ENCODE measurements at places on chromosomes 6 and 20.

DNA sequence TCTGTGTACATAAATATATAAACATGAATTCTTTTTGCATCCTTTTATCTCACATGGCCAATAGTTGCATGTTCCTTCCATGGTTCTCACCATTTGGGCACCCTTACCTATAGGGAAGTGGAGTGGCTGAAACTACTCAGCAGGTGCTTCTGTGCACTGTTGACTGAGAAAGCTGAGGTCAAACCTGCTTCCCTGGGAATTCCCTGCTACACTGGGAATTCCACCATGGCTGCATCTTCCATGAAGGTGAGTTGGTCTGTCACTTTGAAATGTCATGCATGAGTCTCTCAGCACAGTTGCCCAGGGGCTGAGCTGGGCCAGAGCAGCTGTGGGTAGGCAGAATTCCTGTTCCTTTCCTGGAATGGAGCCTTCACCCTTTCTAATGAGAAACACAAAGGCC, 193.8 kb upstream of the PRSS16 start:
- DNase-seq = no peak

GRCh38 chr6:75601304-75602245, at the start of gene SENP6:
SENP6 (plus strand) TSS chr6:75601880; CDS start chr6:75602525, 645 bp downstream.
- peak; percentile 83 for DNase-seq

DNA sequence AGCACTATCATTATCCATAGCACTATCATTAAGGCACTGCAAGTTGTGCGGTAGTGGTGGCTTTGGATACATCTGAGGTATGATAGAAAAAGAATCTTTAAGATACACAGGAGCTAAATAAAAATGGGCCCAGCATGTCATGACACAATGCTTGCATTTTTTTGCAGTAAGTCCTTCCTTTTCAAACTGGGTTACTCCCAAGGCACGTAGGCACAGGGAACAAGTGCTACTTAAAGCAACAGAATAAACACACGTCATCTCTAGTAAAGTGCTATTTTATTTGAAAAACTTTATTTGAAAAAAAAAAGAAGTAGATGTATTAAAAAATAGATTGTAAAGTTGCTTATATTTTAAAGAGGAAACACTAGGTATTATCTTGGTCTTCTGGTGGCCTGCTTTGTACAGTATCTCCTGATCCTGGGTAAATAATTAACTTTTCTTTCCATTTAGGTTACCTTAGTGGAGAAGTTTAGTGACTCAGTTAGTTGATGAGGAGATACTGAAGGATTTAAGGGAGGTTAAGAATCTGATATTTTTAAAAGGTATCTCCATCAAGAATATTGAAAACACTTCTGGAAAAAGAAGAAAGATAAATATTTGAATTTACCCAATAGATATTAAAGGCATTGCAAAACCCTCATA, 129.6 kb downstream of the EDN1 start:
- DNase-seq = no peak

DNA sequence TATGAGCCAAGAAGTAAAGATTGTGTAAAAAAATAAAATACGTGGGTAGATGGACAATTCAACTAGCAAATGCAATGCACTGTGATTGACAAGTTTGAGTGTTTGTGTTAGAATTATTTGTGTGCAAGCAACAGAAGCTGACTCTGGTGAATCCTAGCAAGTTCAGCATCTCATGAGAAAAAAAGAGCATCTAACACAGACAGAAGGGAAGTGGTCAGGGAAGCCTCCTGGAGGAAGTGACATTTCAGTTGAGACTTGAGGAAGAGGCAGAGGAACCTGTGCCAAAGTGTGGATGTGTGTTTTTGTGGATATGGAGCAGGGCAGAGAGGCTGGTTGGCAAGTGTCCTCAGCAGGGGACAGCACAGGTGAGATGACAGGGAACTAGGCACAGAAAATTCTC, 248.7 kb downstream of the ZNF217 start:
- DNase-seq = no peak

DNA sequence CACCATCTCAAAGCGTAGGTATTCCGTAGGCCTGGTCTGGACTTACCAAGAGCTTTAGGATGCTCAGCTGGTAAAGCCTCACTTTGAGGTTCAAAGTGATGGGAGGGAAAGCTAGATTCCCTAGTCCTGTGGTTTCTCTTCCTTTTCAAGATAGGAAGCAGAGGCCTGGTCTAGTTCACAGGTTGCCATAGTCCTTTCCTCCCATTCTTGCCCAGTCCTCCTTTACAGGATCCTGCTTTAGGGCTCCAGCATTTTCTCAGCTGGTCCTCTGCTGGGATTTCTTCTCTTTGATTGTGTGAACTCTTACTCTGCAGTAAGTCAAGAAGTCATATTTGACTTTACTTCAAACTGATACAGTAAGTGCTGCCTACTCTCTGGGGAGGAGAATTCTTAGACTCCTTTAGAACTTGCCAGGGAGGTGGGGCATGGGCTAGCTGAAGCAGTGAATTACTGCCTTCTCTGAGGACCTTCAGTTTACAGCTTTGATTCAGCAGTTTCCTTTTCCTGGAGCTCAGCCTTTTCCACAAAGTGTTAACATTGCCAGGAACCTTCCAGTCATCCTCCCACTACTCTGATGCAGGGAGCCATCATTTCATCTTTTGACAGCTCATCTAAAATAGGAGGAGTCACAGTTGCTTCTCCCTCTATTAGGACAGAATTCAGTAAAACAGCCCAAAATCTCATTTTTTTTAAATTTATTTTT, 42.8 kb upstream of the PLCG1 start:
- no peak for DNase-seq

DNA sequence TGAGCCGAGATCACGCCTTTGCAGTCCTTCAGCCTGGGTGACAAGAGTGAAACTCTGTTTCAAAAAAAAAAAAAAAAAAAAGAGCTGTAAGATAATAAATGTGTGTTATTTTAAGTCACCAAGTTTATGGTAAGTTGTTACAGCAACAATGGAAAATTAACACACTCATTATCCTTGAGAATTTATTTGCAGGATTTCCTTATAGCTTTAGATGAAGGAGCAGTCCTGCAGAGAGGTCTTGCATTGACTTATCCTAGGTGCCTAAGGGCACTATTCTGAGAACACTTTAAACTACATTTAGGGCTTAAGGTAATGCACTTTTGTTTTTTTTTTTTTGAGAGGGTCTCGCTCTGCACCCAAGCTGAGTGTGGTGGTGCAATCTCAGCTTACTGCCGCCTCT, 13.8 kb upstream of the SCAF8 start:
- no peak for DNase-seq

- no peak for DNase-seq
Observed at GRCh38 chr6:156260815-156261214, 516.4 kb upstream of the ARID1B start.

DNA sequence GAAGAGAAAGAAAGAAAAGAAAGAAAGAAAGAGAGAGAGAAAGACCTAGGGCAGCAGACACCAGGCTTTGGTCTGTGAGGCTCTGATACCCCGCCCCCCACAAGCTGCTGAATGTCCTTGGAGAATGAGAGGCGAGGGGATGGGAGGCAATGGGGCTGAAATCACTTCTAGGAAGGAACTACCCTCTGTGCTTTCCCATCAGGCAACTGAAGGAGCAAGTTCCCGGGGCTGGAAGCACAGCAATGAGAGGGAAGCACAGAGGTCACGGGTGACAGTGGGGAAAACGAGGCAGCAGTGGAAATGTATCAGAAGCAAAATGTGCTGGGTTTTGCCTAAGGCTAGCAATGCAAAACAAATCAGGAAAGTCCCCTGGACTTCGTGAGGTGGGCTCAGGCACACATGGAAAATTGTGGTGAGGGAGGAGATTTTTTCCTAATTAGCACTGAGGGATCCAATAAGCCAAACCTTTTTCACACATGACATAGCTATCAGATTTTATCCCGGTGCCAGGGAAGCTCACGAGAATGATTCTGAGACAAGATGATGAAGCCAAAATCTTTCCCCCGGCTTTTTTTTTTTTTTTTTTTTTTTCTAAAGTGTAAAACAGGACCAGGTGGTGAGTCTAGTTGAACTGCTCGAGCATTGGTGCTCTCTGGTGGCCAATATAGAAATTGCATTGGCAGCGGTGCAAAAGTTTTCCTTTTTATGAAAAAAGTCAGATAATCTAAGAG, 16.8 kb upstream of the ARFGEF2 start:
- DNase-seq = peak; percentile 68

DNA sequence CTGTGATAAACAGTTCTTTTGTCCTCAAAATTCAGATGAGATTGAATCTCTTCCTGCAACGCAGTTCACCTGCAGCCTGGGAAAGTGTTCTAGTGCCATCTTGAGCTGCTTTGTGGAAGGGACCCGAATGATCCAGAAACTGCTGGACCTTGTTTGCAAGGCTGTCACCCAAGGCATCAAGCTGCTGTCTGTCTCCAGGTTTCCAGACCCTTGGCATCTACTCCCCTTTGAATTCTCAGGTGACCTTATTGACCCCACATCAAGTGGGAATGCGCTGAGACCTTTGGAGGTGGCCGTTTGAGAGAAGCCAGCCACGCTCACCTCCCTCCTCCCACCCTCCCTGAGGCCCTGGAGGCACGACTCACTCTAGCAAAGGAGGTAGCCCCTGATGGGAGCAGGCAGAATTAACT, 112.5 kb downstream of the EDN3 start:
- DNase-seq = no peak

DNA sequence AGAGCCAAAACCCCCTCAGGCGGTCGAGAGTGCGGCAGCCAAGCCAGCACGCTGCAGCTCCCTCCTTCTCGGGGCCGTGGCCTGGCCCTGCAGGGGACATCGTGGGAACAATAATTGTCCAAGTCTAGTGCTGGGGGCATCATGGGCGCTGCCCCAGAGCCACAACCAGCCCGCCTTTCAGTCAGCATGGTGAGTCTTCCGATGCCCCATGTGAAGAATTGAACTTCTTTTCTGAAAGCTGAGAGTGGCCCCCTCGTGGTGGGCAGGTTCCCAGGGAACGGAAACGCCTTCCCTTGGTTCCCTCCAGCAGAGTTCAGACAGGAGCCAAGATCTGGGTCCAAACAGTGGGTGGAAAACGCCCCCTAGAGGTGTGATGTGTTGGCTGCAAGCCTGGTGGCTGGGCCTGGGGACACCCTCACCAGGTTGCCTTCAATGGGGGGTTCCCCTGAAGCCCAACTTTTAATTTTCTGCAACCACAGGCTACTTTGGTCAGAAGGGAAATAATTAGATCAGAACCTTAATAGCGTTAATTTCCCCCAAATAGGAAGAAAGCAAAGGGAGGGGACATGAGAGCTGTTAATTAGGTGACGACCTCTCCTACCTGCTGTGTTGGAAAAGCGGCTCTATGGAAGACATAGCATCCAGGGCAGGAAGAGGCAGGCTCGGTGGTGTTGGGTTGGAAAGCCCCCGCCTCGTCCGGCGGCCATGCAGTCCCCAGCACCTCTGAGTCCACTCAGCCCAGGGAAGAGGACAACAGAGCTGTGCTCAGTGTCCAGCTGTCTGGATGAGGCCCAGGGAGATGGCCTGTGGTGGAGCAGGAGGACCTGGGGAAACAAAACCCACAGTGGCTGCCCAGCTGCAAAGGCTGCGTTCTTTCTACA, 4.7 kb upstream of the MRGBP start:
- peak; percentile 85 for DNase-seq

GRCh38 chr6:90545448-90545847, 41.4 kb downstream of the MAP3K7 start:
- DNase-seq = no peak

- DNase-seq = no peak
Observed at GRCh38 chr20:44571362-44571988, 10.9 kb upstream of the PKIG start.

DNA sequence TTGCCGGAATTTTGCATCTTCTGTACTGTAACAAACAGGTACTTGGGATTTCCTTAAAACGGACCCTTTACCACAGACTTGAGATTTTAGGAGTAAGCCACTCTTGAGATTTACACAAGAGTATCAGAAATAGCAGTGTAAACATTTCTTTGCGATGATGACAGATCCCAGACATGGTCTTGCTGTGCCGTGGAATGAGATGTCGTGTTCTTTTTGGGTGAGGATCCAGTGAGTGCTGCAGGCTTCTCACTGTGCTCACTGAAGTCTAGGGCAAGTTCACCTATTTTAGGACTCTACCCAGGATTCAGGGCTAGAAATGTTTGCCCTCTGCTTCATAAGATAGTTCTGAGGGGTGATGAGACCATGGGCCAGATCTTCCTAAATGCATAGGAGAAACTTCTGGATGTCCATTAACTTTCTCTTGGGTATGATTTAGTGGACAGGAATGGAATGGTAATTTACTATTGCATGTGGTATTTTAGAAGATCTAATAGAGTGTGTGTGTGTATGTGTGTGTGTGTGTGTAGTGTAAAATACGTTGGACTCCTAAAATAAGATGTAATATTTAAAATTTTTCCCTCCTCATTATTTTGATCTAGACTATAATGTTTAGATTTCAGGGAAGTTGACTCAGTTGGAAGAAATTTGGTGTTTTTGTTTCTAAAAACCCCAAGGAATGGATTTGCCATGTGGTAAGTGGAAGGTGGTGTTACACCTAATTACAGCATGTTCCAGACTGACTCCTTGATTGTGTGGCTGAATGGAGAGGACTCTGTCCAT, 8.5 kb downstream of the LRRC1 start:
- no peak for DNase-seq

- DNase-seq = no peak
Observed at GRCh38 chr6:131216246-131216645, 81.0 kb downstream of the AKAP7 start.

DNA sequence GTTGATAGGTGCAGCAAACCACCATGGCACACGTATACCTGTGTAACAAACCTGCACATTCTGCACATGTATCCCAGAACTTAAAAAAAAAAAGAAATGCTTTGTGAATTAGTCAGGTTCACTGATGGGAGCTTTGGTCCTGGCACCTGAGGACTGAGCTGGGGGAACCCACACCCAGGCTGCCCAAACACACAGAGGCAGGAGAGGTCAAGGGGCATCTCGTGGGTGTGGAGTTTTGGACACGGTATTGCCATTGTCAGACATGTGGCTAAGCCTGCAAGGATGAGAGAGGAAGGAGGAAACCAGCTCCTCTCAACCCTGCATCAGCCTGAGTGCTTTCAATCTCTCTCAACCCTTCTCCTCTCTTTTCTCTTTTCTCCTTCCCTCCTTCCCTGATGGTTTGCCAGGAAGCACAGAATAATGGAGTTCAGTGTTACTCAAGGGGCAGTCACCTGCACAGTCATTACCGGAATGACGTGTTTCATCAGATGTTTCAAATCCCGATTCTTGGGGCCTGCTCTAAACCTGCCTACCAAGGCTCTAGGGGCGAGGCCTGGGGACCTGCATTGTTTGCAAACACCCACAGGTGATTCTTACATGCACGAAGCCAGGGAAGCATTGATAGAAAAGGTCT, 89.9 kb upstream of the NEDD9 start:
- DNase-seq = no peak

DNA sequence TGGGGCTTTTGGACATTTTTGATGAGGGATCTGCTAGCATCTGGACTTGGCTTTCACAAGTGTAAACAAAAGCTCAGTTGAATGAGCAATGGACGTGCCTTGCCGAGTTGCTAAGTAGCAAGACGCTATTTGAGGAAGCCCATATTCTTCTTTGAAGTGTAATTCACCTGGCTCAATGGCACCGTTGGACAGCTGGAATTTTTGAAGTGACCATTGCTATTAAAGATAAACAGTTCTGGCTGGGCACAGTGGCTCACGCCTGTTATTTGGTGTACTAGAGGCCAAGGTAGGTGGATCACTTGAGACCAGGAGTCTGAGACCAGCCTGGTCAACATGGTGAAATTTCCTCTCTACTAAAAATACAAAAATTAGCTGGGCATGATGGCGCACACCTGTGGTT, 88.8 kb upstream of the SOX4 start:
- DNase-seq = no peak

Measured in nephron progenitor cell (in vitro differentiated cells).